H4 (cell line): ENCODE measurements at places on chromosomes 13 and 19.

GRCh38 chr19:17765069-17765618 lies 13.9 kb downstream of the FCHO1 start:
- DNase-seq: peak; percentile 89

GRCh38 chr13:40563350-40564125 lies 102.9 kb downstream of the FOXO1 start:
- DNase-seq: no peak

DNA sequence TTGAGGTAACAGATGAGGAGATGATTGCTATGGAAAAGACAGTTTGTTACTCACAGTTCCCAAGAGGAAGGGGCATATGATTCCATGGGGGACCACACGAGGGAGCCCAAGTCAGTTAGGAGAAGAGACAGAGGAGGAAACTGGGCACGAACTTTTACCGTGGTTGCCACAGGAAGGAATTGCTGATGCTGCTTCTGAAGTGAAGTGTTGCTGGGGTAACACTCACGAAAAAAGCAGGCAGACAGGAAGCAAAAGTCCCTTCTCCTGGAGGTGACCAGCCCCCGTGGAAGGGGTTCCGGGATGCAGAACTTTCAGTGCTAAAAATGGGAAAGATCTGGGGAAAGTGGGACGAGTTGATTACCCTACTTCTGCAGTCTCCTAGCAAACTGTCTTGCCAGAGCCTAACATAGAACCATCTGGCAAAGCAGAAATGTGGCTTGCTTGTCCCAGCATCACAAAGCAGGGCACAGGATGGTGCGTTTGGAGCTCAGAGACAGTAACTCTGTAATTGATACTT lies 35.4 kb upstream of the MAP3K10 start:
- DNase-seq: peak; percentile 60

- DNase-seq: no peak
These were observed 480.3 kb downstream of the LIG4 start for GRCh38 chr13:107734891-107735625.

DNA sequence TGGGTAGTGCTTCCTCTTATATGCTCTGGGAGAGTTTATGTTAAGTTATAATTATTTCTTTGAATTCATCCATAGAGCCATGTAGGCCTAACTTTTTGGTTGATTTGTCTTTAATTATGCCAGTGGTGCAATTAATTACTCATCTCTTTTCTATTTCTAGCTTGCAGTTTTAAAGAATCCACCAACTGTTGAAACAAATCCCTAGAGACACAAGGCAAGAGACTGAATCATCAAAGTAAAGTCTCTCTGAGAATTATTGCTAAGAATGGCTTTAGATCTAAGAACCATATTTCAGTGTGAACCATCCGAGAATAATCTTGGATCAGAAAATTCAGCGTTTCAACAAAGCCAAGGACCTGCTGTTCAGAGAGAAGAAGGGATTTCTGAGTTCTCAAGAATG lies 5.9 kb upstream of the ZNF551 start:
- DNase-seq: no peak

GRCh38 chr13:66405908-66406802 lies 824.0 kb downstream of the PCDH9 start:
- DNase-seq: peak; percentile 63
